ENCODE measurements at places on chromosomes 13 and 19. TPM values are rescaled to one million over a fixed set of nuclear protein-coding genes. Genes with fewer than 3 reads are reported as not detected.

The ZSCAN4 gene
- total RNA-seq, result 0.36 TPM

The C13orf42 gene
- total RNA-seq, result not detected

The KANK3 gene
- not detected for total RNA-seq

The ZNF486 gene
- total RNA-seq, result 8.5 TPM

The FFAR2 gene
- not detected for total RNA-seq

The RASGRP4 gene
- total RNA-seq, result not detected

The TSPAN16 gene
- total RNA-seq, result not detected

The LIG1 gene
- 11.9 TPM for total RNA-seq

The KLC3 gene
- total RNA-seq, result 0.72 TPM

The BICRA gene
- total RNA-seq, result 4.7 TPM

The TEX30 gene
- total RNA-seq, result 13.4 TPM

The SIAH3 gene
- not detected for total RNA-seq

The PCDH8 gene
- not detected for total RNA-seq

The ZNF556 gene
- not detected for total RNA-seq

The GZMM gene
- under 0.01 TPM for total RNA-seq

The GRIN2D gene
- under 0.01 TPM for total RNA-seq

The PHF11 gene
- total RNA-seq, result 29.7 TPM
